ENCODE measurements at places on chromosomes 1 and 21.

DNA sequence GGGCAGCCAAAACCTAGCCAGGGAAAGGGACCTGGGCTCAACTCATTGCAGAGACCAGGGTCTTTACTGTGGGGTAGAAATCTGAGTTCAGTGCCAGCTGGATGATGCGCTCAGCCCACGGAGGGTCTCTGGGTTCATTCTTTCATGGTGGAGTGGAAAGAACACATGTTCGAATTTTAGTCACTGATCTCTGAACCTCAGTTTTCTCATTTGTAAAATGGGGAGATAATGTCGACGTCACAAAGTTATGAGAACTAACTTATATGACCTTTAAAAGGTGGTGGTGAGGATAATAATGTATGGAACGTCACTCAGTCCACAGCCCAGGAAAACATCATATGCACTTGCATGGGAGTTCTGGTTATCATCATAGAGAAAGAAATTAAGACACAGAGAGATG lies 1.2 kb upstream of the TAL1 start:
- DNase-seq: no peak

DNA sequence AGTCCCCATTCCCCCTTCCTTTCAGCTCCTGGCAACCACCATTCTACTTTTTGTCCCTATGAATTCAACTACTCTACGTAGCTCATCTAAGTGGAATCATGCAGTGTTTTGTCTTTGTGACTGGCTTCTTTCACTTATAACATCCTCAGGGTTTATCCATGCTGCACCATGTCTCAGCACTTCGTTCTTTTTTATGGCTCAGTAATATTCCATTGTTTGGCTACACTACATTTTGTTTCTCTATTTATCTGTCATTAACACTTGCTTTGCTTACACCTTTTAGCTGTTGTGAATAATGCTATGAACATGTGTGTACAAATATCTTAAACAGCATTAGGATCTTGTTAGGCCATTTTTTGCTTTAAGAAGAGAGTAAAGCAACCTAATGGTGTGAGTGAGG lies 1.5 kb upstream of the MRPS14 start:
- no peak for DNase-seq

GRCh38 chr1:2098839-2099785 lies 48.9 kb downstream of the PRKCZ start:
- DNase-seq: no peak

DNA sequence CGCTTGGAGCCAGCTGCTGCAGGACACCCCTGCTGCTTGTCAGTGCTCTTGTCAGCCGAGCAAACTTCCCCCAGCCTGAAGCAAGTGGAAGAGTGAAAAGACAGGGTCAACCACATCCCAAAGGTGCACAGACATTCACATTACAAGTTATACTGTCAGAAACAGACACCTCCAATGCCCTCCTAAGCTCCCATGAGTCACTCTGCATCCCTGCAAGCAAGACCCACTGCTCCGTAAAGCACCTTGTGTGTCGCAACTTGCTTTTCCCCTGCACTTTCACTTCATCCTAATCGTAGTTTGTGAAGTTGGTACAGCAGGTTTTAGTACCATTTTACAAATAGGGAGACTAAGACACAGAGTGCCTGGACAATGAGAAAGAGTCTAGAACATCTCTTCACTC lies 51.1 kb downstream of the KCNH1 start:
- no peak for DNase-seq

GRCh38 chr1:83828456-83828855 lies 170.5 kb downstream of the TTLL7 start:
- DNase-seq: no peak

DNA sequence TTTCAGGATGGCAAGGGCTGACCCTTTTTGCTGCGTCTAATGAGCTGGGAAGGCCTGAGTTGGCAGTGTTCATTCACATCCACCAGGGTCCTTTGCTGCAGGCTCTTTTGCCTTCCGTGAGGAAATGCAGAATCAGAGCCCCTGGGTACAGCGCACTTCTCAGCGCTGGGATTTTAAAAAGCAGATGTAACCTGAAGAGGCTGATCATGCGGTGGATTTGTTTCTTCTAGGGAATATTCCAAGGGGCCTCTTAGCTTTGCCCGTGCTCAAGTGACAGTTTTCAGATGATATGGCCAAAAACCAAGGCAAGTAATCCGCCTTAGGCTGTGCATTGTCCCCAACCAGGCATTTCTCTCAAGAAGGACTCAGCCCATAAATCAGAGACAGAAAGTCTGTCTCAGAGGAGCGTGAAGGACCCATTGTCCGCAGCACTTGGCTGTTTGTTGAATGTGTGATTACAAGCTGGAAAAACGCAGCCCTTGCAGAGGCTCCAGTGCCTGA lies 237.6 kb downstream of the PTPRC start:
- no peak for DNase-seq

- no peak for DNase-seq
These were observed 49.7 kb downstream of the SIPA1L2 start for GRCh38 chr1:232579958-232580941.

- DNase-seq: no peak
These were observed 141.8 kb downstream of the HIVEP3 start for GRCh38 chr1:41776891-41777441.

- no peak for DNase-seq
These were observed 79.6 kb upstream of the BMP8A start for GRCh38 chr1:39411526-39412478.

DNA sequence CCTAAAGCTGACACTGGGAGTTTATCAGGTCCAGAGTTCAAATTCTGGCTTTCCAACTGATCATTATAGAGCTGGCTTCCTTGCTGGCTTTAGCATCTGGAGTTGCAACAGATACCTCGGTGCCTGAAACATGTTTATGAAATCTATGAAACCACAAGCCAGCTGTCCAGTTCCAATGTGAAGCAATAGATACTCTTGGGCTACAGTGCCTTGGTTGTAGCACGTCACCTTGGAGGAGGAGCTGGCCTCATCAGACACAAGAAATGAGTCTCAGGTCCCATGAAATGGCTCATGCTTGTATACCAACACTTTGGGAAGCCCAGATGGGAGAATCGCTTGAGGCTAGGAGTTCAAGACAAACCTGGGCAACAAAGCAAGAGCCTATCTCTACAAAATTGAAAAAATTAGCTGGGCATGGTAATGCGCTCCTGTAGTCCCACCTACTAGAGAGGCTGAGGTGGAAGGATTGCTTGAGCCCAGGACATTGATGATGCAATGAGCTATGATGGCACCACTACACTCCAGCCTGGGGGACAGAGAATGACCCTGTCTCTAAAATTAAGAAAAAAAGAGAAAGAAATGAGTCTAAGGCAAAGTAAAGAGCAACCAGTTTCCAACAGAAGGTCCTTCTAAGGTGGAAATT lies 132.5 kb upstream of the ZNF648 start:
- DNase-seq: no peak

- DNase-seq: no peak
These were observed 48.7 kb upstream of the ATP2B4 start for GRCh38 chr1:203577766-203578491.

- DNase-seq: no peak
These were observed 12.2 kb upstream of the PGLYRP3 start for GRCh38 chr1:153324912-153325311.

DNA sequence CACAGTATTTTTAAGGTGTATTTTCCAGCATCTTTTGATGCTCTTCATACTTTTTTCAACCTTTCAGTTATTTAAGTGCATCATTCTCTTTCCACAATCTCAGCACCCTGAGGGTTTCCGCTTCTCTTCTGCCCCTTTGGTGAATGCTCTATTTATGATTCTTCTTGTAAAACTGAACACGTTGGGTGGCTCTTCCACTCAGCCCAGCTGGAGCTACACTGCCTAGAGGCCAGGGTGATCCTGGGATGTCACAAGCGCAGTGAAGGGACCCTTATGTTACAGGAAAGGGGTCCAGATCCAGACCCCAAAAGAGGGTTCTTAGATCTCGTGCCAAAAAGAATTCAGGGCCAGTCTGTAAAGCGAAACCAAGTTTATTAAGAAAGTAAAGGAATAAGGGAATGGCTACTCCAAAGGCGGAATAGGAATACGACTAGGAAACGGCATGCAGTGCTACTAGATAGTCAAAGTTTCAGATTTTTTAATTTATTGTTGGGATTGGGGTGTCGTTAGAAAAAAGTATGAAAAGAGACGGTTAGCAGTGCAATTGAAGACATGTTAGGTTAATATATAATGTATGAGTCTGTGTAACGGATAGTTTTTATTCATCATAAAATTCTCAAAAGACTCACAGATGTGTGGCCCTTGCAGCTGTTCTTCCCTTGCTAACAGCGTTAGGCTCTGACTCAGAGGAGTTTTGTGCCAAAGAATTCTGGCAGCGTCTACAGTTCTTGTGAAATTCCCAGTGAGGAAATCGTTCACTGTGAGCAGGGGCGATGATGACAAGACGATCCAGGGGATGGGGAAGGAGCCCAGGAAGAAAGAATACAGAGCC lies 14.4 kb upstream of the ERVH48-1 start:
- no peak for DNase-seq

DNA sequence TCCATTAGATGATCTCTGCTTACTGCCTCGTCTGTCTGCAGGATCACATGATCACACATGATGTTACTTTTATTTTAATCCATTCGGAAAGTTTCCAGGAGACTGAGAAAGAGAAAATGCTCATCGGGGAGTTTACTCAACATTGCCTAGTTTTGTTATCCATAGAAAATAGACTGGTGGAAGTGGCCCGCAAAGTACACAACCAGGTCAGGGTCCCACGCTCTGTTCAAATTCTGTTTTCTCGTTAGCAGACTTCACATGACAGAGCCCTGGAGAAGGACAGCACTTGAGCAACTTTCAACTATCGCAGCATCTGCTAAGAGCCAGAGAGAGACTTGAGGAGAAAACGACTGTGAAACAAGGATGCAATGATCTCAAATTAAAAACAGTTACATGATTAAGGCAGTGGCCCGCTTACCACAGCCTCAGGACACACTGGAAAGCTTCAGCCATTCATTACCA lies 44.2 kb downstream of the ADAMTS1 start:
- DNase-seq: no peak

DNA sequence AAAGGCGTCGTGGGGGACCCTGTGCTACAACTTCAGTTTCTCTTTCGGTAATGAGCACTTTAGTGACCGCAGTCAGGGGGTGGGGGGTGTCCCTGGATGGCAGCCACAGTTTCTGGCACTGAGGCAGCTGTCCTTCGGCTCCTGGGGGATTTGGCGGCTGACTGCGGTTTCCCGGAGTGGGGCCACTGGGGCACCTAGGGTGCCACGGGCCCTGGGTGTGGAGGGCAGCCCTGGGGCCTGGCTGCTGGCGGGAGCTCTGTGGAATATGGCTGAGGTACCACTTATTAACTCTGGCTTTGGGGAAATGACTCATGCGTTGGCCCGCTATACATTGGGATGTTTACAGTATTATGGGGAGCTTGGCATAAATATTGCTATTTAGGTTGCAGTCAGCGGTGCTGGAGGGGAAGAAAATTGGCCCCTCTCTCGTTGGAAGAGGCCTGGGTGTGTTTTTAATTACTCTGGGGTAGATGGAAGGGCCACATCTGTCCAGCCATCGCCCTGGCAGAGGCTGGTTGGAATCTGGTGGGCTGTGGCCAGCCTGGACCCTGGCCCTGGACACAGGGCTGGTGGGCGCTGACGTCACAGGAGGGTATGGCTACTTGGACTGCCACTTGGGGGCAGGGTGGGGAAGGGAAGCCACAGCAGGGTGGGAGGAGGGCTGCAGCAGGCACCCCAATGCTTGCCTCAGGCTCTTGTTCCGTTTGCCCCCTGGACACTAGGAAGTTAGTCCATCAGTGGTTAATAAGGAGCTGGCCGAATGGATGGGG lies 2.0 kb downstream of the EPHB2 start:
- no peak for DNase-seq

DNA sequence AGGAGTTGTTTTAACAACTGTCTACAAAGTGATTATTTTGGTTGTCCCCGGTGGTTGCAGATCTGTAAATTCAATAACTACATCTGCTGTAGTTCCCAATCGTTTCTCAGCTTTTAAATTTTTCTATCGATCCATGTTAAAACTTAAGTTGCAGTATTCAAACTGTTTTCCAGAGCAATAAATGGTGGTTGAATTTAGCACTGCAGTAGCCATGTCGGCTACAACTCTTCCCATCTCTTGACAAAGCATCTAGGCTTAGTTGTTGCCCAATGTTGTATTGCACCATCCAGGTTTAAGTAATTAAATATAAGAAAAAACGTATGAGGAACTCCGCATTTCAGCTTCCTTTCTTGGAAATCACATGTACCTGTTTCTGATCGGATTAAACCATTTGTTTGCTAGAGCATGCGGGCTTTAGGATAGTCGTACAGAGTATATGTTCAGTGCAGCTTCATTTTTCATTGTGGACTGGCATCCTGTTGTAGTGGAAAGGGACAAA lies 996 bp downstream of the CNIH4 start:
- DNase-seq: no peak

GRCh38 chr1:61993331-61993961 lies 201.2 kb upstream of the L1TD1 start:
- DNase-seq: no peak

- peak; percentile 8 for DNase-seq
These were observed 4.5 kb upstream of the NCMAP start for GRCh38 chr1:24551290-24551959.

DNA sequence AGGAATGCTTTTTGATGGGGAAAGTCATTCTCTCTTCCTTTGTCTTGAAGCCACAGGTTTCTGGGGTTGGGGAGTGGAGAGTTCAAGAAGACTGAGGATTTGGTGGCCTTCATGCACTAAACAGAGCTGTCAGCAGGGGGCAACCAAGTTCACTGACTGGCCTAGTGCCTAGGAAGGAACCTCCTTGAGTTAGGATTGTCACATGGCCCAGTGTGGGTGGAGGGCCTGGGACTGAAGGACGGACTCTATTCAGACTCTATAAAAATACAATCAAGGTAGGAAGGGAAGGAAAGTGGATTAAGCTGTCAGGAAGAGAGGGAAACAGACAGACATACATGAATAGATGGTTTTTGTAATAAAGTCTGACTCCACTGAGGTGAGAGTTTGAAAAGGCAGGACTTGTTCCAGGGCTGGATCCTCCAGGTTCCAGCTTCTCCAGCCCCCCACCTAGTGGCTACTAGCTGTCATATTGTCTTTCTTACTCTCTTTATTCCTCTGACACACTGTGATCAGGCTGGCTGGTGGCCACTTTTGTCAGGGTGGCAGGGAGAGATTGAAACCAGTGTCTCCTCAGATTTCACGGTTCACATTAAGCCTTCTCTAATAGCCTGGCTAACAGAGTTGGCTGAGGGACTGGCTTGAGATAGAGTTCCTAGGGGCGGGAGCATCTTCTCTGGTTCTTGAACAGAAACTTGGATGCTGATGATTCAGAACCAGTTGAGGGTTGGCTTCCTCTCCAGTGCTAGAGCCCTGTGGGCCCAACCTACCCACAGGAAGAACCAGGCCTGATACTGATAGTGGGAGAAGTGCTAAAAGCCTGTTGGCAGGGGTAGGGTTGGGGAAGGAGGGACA lies 4.1 kb upstream of the SH3BGRL3 start:
- DNase-seq: peak; percentile 83

GRCh38 chr1:230270185-230270558 lies 156.0 kb downstream of the PGBD5 start:
- DNase-seq: no peak

- no peak for DNase-seq
These were observed 33.2 kb upstream of the SLC19A1 start for GRCh38 chr21:45575304-45575992.

- DNase-seq: no peak
These were observed 171.0 kb downstream of the LRRC40 start for GRCh38 chr1:70034403-70034802.

GRCh38 chr1:232300466-232300865 lies 329.5 kb downstream of the SIPA1L2 start:
- no peak for DNase-seq
